Suprapubic skin (tissue), 4 donors: ENCODE measurements at places on chromosomes 5 and 9.
A peak's percentile ranks its signal among the peaks of the same experiment; 100 is the strongest.

- no peak for DNase-seq
These were observed 344.9 kb downstream of the ICE1 start for GRCh38 chr5:5767286-5767928.

DNA sequence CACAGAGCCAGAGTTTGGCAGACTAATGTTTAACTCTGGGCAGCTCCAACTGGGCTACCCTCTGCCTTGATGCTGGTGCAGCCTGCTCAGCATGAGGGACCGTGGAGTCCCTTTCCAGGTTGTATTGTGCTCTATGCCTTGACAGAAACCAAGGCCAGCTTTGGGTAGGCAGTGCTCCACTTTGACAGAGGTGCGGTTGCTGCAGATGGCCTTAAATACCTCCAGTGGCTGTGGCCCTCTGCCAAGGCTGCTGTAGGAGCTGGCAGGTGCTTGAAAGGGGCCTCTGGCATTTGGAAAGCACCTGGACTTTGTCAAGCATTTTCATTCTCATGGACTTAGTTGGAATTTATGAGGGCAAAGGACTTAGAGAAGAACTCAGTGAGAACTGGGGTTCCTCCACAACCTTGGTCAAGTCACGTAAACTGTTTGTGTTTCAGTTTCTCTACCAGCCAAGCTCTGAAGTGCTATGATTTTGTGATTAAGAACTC lies 249.7 kb upstream of the ZNF462 start:
- DNase-seq: no peak

GRCh38 chr5:139947727-139948126 lies 95.4 kb downstream of the NRG2 start:
- DNase-seq: no peak

- DNase-seq: no peak
These were observed 656.3 kb downstream of the PRELID2 start for GRCh38 chr5:145178641-145179523.

DNA sequence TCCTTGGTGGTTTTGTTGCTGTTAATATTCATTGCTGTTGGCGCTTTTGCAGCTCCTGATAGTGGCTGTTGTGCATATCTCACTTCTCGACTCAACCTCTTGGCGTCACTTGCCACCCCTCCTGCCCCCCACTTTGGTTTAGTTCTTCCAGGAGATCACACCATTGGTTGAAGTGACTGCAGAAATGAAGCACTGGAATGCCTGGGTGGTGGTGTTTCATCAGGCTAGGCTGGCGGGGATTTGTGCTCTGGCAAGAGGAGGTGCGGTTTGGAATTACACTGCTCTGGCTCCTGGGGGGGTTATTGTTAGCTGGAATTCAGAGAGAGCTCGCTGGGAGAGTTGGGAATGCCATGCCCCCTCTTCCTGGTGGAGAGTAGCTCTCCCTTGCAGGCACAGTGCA lies 11.5 kb downstream of the PRRC2B start:
- no peak for DNase-seq

DNA sequence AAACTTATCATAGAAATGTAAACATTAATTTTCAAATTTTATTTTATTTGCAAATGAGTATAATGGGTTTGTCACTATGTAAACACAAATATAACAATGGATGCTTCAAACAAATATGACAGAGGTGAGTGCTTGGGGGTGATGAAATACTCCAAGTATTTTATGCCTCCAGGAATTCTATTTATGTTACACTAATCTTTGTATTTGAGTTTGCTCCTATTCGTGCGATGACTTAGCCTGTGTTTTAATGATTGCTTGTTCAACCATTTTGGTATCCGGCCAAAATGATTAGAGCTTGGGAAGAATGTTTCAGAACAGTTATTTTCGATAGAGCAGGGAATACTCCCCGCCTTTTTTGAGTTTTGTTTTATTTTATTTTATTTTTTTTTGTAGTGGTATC lies 5.0 kb downstream of the DMRT2 start:
- DNase-seq: no peak

DNA sequence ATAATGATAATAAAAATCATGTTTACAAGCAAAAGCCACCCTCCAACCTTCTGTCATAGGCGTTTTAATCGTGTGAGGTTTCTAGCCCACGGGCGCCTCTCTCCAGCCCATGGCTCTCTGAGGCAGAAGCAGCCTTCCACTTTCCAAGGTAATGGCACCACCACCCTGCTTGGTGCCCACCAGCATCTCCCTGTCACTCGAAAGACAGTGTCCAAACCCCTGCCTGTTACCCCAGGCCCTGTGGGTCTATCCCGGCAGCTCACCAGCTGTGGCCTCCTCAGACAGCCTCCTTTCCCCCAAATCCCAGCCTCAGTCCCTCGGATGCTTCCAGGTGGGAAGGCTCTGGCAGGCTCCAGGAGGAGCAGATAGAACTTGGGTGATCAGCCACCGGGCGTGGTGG lies 123.8 kb upstream of the LPCAT1 start:
- DNase-seq: no peak

DNA sequence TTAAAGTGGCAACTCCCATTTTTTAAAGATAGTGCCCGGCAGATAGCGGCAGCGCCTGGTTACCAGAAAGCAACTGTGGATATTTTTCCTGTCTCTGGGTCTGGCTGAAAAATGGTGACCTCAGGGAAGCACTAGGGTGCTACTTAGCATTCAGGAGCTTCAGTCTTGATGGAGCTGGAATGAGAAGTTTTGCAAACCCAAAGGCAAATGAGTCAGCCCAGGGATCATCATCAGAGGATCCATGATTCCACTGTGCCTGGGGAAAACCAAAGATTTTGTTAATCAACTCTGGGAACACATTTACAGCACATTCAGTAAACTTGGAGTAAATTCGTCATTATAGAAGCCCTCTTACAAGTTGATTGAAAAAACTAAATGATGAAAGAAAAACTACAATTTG lies 26.7 kb downstream of the F2R start:
- DNase-seq: no peak

GRCh38 chr9:111436571-111436970 lies 47.6 kb downstream of the ECPAS start:
- no peak for DNase-seq

- no peak for DNase-seq
These were observed 17.5 kb downstream of the CRB2 start for GRCh38 chr9:123373447-123373923.

- no peak for DNase-seq
These were observed 131.7 kb upstream of the GDNF start for GRCh38 chr5:37971483-37972024.

DNA sequence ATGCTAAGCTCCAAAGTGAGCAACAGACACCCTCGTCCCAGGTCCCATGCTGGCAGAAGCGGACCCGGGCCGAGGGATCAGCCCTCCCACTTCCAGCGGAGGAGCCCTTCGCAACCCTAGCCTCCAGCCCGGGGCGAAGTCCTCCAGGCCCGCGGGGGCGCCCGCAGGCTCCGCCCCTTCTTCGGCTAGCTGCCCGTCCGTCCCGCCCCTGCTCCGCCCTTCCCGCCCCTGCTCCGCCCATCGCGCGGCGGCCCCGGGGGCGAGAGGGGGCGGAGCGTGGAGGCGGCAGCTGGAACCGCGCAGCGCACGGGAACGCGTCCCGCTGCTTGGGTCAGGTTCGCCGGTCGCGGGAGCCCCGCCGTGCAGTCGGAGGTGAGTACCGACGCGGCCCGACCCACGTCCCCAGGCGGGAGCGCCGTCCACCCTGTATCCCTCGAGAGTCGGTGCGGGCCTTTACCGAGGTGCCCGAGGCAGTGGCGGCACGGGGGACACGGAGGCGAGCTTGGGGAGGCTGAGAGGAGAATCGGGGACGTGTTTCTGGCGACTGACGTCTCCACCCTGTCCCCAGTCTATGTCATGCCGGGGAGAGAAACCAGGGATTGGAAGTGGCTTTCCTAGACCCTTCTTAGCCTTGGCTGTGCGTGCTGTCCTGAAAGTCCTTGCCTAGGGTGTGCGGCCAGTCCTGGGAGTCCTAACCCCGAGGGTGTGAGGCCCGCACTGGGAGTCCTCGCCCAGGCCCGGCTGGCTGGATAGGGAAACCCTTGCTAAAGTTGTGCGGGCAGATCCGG lies at the start of gene ACO1:
Gene ACO1 (plus strand): TSS at position 280 of the 788 bp plus-strand sequence. CDS start 20,864 bp downstream, outside the sequence.
- peak; percentile 93 for DNase-seq

GRCh38 chr5:132467287-132467984 lies 23.1 kb downstream of the IRF1 start:
- peak; percentile 2 for DNase-seq

GRCh38 chr5:97107318-97107717 lies 35.1 kb downstream of the LIX1 start:
- DNase-seq: no peak

GRCh38 chr9:136910901-136911245 lies 24.6 kb downstream of the TRAF2 start:
- no peak for DNase-seq

DNA sequence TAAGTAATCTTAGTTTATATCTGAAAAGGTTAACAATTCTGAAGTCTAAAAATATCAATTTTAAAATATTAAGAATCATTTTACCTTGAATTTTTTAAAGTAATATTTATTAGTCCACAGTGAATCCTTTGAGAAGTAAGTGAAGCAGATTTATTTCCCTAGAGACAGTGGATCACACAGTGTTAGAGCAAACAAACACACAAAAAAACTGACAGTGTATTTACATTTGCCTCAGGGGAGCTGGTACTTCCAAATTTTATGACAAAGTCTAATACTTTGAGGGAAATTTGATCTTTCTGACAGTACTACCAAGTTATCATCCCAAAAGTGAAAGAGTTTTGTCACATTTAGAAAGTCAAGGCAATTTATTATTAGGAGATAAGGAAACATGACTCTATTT lies 1750.6 kb upstream of the CDH9 start:
- DNase-seq: no peak

DNA sequence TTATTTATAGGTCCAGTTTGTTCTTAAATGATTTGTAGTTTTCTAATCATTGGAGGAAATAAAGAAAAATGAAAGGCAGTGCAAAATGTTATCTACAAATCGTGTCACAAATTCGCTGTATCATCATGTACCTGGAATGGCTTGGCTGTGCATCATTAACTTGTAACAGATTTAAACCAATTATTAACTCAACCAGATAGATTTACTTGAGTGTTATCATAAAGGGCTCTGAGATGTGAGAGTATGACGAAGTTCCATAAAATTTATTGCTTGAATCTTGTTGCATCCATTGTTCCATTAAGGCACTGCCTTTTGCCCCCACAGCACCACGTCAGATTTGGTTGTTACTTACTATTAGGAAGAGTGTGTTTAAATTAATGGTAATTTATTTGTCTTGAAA lies 23.5 kb downstream of the PCSK5 start:
- no peak for DNase-seq

GRCh38 chr9:77328102-77328501 lies 150.8 kb downstream of the VPS13A start:
- no peak for DNase-seq

DNA sequence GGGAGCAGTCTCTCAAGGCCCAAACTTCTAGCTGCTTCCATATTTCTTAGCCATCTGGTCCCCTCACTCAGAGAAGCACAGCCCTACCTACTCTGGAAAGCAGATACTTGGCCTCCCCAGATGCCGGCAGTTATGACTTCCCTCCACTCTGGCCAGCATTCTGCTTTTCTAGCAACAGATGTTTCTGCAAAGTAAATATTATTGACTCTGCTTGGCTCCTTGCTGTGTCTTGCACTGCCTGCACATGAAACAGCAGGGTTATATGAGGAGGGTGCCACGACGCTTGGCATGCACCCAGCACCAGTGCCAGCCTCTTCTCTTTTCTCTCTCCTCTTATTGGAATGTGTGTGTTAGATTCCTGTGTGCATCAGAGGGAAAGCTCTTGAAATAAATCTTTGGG lies 99.7 kb downstream of the ARHGAP26 start:
- no peak for DNase-seq

DNA sequence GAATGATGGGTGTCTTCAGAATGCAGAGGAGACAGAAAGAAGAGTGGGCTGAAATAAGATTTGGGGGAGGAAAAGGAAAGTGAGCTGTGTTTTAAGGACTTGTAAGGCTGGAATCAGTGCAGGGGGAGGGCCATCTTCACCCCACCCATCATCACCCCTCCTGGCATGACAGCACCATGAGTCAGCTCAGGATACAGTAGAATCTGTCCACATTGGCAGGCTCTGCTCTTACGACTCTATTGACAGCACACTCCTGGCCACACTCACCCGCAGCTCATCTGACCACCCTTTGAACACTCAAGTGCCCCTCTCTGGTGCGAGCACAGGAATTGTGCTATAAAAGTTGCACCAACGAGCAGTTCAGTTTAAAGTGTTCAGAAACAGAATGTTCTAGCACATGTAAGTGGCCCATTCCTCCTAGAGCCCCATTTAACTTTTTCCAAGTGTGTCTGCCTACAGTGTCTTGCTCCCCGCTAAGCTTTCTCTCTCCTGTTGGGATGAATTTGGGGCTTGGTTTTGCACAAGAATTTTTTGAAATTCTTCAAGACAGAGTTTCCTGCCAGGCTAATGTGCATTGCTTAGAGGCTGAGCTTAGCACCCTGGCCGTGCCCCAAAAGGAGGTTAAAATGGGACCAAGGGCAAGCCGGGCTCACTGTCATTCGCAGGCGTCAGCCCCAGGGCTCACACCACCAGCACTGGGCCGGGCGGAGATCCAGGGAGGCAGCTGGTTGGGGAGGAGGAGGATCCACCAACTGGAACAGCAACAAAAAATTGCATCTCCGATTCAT lies 12.0 kb downstream of the ADRA1B start:
- no peak for DNase-seq

GRCh38 chr9:72262063-72262462 lies 102.9 kb downstream of the ZFAND5 start:
- DNase-seq: no peak

DNA sequence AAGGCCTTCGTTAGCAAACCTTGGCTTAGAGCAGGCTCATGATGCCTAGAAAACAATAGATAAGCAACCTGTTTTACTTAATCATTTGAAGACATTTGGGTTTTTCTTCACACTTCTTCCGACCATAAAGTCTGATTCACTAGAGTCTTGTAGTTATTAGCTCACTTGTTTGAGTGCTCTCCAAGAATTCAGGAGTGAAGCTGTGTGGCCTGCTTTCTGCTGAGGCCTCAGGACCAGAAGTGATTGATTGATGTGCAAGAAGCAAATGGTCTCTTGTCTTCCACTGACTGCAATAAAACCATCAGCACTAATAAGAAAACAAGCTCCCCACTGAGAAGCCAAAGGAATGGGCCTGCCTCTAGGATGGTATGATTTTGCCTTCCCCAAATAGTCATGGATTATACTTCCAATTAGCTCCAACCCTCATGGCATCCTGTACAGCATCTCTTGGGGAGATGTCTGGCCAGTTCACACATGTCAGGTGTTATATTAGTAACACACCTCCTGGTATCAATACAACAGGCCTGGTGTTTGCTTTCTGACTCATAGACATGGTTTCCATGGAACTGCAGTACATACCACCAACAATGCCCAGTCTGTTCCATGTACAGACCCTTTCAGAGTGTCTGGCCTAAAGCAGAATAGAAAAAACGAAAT lies 317.6 kb downstream of the CWC27 start:
- DNase-seq: no peak
